ENCODE measurements at places on chromosomes 5 and 9.

GRCh38 chr9:131784748-131785501, 45.0 kb upstream of the RAPGEF1 start:
- no peak for DNase-seq

DNA sequence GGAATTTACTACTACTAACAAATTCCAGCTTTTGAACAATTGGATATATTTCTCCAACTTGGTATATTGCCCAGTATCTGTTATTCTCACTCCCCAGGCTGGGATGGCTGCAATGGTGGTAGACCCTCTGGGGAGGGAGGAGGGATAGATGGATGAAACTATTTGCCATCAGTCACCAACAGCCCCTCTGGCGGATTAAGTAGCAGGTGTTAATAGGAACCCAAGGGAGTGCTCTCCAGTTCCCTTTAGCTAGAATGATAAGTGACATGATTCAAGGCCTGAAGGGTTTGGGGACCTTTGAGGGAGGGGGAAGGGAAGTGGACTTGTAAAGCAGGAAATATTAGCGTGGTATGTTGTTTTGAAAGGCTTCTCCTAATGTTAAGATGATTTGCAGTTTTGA, 824.0 kb upstream of the ARRDC3 start:
- no peak for DNase-seq

- no peak for DNase-seq
Observed at GRCh38 chr5:55934115-55934613, 60.6 kb downstream of the IL6ST start.

GRCh38 chr5:176320577-176320976, 41.0 kb downstream of the KIAA1191 start:
- DNase-seq = no peak

DNA sequence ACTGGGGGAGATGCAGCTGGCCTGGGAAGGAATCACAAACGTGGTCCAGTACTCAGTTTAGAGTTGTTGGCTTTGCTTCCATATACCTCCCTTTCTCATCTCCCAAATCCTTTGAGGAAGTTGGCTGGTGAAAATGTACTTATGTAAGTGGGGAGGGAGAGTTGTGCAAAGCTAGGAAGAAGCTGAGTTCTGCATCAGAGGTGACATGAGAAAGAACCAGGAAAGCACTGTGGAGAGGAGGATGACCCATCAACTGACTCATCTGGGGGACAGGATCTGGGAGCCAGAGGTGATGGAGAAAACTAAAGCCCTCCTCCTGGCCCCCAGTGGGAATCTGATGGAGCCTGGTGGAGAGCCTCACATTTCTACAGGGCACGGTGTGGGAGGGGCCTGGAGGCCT, 16.2 kb downstream of the KCNMB1 start:
- DNase-seq = no peak

GRCh38 chr5:140800816-140801493, at the start of gene PCDHA3:
Gene PCDHA3 (plus strand): TSS chr5:140801057.
- DNase-seq = no peak

DNA sequence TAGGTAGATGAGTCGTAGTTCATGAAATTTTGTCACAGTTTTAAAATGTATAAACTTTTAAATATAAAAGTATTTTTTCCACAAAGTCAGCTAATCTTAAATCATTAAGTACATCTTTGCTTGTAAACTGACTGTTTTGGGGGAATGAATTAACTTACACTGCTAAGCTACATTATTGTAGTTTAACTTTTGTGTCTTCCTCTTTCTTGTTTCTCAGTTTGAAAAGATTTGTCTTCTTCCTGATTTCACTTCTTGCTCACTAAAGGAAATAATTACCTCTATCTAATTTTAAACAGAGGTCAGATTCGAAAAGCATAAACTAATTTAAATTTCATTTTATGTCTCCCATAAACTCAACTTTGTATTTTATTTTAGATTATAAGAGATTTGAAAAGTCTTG, 5.7 kb downstream of the NIPSNAP3B start:
- DNase-seq = no peak

DNA sequence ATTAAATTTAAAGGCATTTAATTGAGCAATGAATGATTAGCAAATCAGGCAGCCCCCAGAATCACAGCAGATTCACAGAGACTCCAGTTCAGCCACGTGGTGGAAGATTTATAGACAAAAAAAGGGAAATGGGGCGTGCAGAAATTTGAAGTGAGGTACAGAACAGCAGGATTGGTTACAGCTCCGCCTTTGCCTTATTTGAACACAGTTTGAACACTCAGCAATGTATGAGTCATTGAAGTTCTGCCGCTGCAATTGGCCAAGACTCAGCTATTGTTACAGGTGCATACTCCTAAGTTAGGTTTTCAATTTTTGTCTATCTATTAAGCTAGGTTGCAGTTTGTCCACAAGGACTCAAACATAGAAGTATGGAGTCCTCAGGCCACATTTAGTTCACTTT, 157.7 kb upstream of the SLC12A2 start:
- no peak for DNase-seq

DNA sequence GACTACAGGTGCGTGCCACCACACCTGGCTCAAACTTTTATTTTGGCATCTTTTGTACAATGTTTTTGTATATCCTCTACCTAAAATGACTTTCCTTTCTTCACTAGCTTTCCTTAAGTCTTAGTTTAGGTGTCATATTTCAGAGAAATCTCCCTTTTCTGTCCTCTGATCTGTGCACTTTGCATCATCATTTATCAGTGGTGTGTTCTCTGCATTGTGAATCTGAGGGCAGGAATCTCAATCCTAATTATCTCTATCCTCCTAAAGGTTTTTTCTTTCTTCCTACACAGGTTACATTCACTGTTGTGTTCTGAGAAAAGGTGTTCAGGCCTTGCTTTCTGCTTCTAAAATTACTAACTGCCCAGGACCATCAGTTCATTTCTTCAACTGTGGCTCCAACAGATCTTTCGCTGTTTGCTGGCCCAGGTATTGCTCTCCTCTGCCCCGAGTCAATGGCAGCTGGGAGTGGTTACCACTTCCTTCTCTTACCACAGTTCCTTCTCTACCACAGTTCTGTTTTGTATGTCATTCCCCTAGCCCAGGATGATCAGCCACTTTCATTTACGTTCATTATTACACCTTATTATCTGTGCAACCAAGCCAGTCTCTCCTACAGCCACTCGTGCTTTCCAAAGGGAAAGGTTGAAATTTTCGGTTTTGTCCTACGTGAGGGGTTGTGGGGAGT, 14.0 kb downstream of the TGFBR1 start:
- DNase-seq = peak; percentile 53

DNA sequence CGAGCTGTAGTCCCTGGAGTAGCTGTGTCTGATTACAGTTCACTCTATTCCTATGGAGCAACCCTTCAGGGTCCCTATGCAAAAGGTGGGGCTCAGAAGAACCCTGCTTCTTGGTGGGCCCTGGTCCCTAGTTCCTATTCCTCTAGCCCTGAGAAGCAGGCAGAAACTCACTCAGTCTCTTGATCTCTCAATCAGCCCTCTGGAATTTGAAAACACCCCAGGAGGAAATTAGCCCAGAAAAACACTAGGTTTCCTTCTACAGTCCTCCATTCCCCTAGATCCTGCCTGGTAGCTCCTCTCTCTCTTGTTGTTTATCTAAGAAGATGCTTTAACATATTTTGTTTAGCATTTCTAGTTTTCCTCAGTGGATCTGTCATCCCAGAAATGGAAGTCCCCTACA, 7.6 kb downstream of the RGS3 start:
- DNase-seq = no peak

- peak; percentile 9 for DNase-seq
Observed at GRCh38 chr5:6634306-6634705, 1.1 kb downstream of the SRD5A1 start.

- DNase-seq = no peak
Observed at GRCh38 chr9:136143215-136144001, 24.7 kb upstream of the TMEM250 start.

GRCh38 chr9:37555786-37556185, 20.4 kb downstream of the FBXO10 start:
- DNase-seq = no peak

DNA sequence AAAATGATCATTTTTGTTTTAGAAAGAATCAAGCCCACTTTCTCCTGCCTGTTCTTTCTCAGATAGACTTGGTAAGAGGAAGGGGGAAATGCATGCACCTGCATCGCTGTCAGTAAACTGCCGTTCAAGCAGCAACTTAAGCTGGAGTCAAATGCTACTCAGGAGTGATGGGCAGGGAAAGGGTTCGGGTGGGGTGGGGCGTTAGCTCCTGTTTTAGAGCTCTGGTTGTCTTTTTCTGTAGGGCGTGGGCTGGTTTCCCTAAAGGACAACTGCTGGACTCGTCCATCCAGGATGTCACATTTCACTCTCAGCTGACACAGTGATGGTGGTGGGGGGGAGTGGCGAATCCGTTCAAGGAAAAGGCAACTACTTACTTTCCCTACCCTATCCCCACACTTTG, 75.0 kb downstream of the NDFIP1 start:
- DNase-seq = no peak

DNA sequence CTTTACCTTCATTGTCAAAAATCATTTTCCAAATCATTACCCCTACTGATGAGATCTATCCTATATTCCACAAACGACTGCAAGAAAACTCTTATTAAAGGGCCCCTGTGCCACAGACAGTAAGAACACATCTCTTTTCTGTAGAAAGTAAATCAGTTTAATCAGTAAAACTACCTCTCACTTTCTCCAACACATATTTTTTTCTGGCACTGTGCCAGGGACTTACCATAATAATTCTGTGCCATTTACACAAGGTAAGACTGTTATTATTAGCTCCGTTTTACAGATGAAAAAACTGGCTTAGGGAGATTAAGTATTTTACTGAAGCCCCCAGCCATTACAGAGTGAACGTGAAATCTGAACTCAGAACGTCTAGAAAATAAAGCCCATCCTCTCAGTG, 587.0 kb upstream of the COX7C start:
- no peak for DNase-seq

GRCh38 chr9:37082214-37082765, 38.1 kb upstream of the ZCCHC7 start:
- DNase-seq = peak; percentile 11

DNA sequence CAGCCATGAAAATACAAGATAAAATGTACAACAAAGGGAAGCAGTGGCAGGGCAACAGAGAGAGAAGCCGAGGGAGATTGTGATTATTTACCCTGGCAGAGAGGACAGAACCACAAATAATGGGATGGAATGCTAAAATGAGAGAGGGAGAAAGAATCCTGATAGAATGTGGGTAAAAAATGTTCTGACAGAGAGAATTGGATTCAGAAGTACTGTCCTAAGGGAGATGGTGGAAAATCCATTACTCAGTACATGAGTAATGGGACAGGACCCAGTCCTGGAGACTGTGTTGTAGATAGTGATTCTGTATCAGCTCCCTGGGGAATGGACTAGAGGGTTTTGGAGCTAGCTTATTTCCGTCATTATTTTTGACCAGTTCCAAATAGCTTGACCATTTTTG, 831.5 kb downstream of the MAT2B start:
- DNase-seq = no peak

DNA sequence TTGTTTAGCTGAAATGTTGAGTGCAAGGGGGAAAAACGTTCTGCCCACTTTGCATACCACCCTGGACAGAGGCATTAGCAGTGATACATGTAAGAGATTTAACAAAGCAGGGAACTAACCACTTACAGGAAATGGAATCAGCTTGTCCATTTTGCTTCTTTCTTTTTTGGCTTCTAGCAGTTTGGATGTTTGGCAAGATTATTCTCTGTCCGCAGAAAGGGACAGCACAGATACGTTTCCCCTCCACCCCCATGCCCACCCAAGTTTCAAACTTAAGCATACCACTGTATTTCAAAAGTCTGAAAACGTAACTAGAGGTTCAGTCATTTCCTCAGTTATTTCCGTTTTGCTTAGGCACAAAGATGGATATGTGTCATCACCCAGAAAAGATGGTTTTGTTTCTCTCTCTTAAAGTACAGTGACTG, 118.4 kb downstream of the GDNF start:
- DNase-seq = no peak

DNA sequence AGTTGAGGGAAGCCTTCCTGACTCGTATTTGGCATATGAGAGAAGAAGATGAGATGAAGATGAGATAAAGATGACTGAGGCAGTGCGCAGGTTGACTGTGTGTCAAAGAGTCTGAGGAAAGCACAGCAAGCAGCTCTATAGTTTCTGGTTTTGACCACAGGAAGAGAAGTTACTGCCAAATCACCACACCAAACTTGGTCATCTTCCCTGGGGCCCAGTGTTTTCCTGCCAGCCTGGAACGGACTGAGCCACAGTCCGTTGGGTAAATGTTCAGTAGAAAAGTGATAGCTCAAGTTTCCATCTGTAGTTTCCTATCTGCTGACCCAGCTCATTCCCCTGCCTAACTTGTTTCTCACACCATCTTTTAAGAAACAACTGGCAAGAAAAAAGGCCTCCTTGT, 80.7 kb upstream of the ADAMTS19 start:
- DNase-seq = no peak

GRCh38 chr9:105131981-105132380, 112.5 kb upstream of the SLC44A1 start:
- DNase-seq = no peak

Measured in thymus (tissue), 14 donors.